ENCODE measurements at places on chromosomes 6 and 20.

DNA sequence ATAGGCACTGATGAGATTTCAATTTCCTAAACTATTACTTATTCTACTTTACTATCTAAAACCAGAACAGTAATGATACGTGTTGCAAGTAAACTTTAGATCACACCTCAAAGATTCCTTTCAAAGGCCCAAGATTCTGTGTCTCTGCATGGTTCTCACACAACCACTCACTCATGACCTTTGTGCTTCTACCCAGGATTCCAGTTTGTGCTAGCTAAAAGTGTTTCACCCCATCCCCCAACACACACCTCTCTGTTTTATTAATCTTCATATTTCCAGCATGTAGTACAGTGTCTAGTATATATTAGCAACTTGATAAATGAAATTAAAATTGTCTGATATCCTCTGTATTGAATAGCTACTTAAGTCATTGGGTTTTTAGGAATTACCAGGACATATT, 8.8 kb upstream of the SH3BGRL2 start:
- no peak for DNase-seq

GRCh38 chr6:135851442-135852271, at the start of gene PDE7B:
Gene PDE7B (plus strand): TSS chr6:135851701.
- DNase-seq = peak; percentile 56

- DNase-seq = no peak
These were observed 38.6 kb downstream of the GHRH start for GRCh38 chr20:37223053-37223452.

DNA sequence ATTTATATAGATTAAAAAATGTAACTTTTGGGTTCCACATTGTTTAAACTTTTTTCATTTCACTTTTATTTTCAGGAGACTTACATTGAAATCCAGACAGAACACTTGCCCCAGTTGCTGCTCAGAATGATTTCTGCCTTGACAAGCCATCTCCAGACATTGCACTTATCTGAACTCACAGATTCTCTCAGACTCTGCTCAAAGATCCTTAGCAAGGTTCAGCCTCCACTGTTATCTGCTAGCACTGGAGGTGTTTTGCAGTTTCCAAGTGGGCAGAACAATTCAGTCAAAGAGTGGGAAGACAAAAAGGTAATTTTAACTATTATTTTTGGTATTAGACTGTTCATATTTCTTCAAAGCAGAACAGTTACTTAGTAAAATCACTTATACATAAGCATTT, 58.0 kb downstream of the DOP1A start:
- no peak for DNase-seq

GRCh38 chr6:43723737-43724295, 36.2 kb upstream of the MRPS18A start:
- peak; percentile 68 for DNase-seq

Measured in nephron progenitor cell (in vitro differentiated cells).